H54 (cell line): ENCODE measurements at places on chromosomes 2 and 18.

- no peak for DNase-seq
Observed at GRCh38 chr18:78740876-78741275, 238.7 kb upstream of the SALL3 start.

DNA sequence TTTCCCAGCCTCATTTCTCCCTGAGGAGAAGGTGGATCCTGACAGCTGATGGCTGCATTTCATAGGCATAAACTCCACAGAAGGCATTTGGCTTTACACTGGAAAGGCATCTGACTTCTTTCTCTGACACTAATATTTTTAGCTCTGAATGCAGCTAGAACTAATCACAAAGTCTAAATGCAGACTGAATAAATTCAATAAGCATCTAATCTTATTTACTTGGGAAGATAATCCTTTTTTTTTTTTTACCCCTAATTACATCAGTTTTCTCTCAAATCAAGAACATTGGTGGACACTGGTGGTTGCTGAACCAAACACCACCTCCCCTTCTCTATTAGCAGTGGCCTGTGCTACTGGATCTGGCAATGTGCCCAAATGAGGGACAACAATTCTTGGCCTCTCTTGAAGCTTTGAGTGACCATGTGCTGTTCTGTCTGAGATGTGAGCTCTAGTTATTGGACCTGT, 50.9 kb upstream of the CD226 start:
- DNase-seq, result no peak

- peak; percentile 16 for DNase-seq
Observed at GRCh38 chr2:44016282-44016681, 20.5 kb upstream of the LRPPRC start.

GRCh38 chr2:230784795-230785194, 72.2 kb downstream of the CAB39 start:
- no peak for DNase-seq

GRCh38 chr2:42114091-42114490, 55.1 kb upstream of the EML4 start:
- no peak for DNase-seq

DNA sequence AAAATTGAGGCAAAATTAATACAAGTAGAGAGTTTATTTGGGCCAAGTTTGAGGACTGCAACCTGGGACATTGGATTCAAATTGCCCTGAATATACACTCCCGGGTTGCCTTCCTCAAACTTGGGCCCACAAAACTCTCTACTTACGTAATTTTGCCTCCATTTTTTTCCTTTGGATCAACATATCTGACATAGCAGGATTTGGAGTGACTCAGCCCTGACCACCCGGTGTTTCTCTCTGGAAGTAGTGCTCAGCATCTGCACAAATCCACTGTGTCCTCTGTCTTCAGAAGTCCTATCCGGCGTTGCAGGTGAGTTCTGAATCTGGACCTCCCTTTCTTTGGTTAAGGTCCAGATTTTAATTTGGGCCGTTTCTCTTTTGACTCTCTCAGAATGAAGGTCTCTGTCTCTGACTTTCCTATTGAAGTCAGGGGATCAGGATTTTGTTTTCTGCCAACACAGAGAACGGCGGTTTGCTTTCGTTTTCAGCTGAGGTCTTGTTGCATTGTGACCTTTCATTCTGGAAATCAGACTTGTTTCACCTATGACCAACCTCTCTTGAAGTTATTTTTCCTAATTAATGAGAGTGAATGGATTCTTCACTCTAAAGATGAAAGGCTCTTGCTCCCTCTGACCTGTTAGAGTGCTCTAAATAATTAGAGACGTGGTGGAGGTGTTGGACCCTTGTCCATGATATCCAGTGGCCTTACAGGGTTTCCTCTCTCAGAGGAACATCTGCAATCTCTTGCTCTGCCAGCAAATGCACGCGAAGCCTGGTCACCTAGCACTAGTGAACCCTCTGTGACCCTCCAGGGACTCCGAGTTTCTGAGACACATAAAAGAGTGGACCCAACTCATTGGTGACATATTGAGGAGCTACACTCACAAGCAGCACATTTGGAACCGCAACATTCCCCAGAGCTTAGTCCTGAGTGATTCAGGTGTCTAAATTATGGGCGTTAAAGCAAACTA, 13.6 kb downstream of the TCF23 start:
- peak; percentile 23 for DNase-seq

DNA sequence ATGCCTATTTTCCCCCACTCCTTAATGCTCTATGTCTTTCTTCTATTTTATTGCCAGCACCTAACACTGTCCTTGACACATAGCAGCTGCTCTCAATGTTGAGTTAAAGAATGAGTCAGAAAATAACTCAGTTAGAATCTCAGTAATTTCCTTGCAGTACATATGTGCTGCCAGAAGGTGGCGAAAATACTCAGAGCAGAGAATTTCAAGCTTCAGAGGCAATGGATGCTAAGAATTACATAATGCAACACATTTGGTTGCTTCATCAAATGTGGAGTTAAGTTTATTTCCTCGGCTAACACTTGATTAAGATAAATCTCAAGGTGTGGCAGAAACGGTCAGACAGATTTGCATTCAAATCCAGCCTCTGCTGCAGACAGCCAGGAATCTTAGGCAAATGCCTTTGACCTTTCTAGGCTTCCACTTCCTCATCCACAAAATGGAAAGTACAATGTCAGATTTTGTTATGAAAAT, 105.6 kb downstream of the VSNL1 start:
- peak; percentile 33 for DNase-seq

DNA sequence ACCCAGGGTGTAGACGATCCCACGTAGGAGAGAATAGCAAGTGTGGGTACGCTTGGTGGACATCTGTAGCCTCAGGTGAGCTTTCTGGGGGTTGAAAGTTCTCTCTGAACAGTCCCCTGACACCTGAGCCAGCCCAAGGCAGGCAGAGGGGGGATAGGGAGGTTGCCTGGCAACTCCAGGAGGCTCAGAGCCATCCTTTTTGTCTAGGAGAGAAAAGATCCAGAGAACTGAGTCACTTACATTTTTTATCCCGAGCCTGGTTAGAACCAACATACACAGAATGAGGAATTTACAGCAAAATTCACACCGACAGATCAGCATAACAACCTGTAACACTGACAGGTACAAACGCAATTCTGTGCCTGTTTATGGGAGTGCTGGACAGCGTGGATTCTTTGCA, 113.2 kb downstream of the SH3BP4 start:
- no peak for DNase-seq

- no peak for DNase-seq
Observed at GRCh38 chr2:133204421-133204820, 363.8 kb downstream of the NCKAP5 start.

GRCh38 chr18:59478591-59478990, 119.5 kb upstream of the LMAN1 start:
- DNase-seq, result no peak

GRCh38 chr2:23377771-23378170, 7.2 kb upstream of the KLHL29 start:
- no peak for DNase-seq

- DNase-seq, result no peak
Observed at GRCh38 chr18:77208964-77209363, 40.7 kb upstream of the GALR1 start.

DNA sequence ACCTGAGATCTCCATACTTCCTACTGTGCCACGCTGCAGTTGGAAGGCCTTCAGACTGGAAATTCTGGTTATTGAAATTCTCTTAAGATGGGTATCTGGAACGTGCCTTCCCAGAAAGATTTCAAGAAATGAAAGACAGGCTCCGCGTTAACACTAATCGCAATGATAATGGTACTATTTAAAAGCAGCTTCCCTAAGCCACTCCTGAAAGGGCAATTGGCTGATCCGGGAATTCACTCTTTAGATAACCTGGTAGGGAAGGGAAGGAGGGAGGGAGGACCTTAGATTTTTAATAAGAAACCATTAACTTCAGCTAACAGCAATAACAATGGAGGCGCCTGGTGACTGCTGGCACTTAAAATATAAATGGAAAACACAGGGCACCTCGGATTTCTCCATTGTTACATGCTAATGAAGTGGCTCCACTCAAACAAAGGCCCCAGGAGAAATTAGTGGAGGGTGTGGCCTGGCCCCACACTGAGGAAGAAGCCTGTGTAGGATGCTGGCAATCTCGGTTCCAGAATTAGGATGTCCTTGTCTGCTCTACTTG, 22.5 kb upstream of the MTA3 start:
- DNase-seq, result no peak

DNA sequence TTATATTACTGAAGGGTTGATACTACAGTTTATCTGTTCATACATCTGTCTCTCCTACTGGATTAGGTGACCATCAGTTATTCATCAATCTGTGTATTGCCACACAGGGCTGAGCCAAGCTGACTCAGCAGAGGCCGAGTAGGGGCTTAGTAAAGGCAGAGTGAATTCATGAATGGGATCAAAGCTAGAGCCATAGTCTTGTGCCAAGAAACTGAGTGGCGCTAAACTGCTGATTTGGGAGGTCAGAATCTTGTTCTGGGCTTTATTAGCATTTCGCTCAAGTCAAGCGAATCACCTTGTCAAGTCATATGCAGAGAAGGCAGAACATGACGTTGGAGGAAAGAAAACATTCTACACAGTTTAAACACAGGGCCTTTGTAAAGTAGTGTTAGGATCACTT, 34.1 kb downstream of the SOCS6 start:
- DNase-seq, result no peak
